ENCODE measurements at places on chromosomes 11 and 22. TPM values are rescaled to one million over a fixed set of nuclear protein-coding genes. Genes with fewer than 3 reads are reported as not detected.

The APLNR gene
- 4.7 TPM for total RNA-seq

The ARHGAP42 gene
- 32.6 TPM for total RNA-seq

The CASP5 gene
- total RNA-seq = not detected

The MS4A6E gene
- not detected for total RNA-seq

The DRD2 gene
- total RNA-seq = 0.44 TPM

The MYO7A gene
- total RNA-seq = 5.8 TPM

The ARFIP2 gene
- total RNA-seq = 49.3 TPM

The P2RX3 gene
- total RNA-seq = 0.99 TPM

- no peak for DNase-seq
Measured at GRCh38 chr22:27099946-27100722, 442.7 kb downstream of the MIAT start.

DNA sequence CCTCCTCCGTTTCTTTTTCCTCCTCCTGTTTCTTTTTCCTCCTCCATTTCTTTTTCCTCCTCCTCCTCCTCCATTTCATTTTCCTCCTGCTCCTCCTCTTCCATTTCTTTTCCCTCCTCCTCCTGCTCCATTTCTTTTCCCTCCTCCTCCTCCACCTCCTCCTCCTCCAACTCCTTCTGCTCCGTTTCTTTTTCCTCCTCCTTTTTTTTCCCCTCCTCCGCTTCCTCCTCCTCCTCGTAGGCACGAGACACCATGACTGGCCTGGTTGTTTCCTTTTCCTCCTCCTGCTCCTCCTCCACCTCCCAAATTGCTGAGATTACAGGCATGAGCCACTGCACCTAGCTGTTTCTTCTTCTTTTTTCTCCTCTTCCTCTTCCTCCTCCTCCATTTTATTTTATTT, 25.6 kb upstream of the DRICH1 start:
- DNase-seq = no peak

- no peak for DNase-seq
Measured at GRCh38 chr11:59865031-59865430, 1.3 kb downstream of the TCN1 start.

- DNase-seq = no peak
Measured at GRCh38 chr22:22600531-22601261, 41.6 kb upstream of the PRAME start.

- DNase-seq = peak; percentile 53
Measured at GRCh38 chr11:86577644-86578636, 94.5 kb downstream of the ME3 start.

GRCh38 chr22:36228944-36229343, 10.4 kb downstream of the APOL2 start:
- peak; percentile 41 for DNase-seq

DNA sequence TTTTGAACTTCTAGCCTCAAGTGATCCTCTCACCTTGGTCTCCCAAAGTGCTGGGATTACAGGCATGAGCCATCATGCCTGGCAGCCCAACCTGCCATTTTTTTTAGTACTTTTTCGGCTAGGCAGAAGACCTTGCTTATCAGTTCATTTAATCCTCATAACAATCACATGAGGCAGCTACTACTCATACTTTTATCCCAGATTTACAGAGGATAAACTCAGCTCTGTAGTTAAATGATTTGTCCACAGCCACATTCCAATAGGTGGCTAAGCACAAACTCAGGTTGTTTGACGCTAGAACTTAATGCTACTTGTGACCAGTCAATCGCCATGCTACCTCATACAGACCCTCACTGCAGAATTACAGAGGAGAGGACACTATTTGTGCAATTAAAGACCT, 28.1 kb downstream of the SBF2 start:
- DNase-seq = no peak

DNA sequence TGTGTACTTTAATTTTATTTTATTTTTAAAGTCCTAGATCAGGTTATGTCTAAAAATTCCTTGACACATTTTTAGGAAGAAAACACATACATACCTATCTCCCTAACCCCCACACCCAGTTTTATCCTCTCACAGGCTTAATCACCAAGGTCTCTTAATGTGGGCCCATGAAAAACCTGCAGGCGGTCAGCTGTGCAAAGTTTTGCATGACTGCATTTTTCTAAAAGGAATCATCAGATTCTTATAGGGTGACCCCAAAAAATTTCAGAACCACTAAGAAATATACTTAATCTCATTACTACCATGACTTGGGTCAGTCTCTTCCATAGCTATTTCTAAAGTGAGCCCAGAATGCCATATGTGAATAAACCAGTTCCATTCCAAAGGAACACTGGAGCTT, 19.8 kb downstream of the SAA1 start:
- no peak for DNase-seq

GRCh38 chr11:38182126-38182866, 1584.3 kb upstream of the RAG2 start:
- DNase-seq = no peak

GRCh38 chr11:27247660-27248059, 115.4 kb downstream of the CCDC34 start:
- DNase-seq = no peak

- no peak for DNase-seq
Measured at GRCh38 chr11:63763496-63764339, 4.9 kb downstream of the ZFTA start.

GRCh38 chr11:44982496-44983062, 31.9 kb upstream of the TP53I11 start:
- no peak for DNase-seq

DNA sequence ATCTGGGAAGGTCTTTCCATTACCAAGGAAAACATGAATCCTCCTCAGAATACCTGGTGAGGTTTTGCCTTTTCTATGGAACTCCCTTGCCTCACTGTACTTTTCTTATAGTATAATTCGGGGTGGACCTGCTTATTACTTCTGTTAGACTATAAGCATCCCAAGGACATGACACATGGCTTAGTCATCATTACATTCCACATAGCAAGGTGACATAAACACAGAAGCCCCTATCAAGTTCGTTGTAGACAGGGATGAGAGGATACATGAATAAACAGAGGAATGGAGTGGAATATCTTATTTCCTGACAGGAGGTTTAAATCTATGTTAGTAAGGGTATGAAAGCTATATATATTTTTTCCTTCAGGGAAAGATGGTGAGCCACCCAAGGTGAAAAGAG, 532.2 kb upstream of the CCDC90B start:
- no peak for DNase-seq

GRCh38 chr11:63489879-63490278, 1.1 kb downstream of the PLAAT5 start:
- no peak for DNase-seq

GRCh38 chr11:429391-429790, 12.4 kb downstream of the ANO9 start:
- DNase-seq = no peak

GRCh38 chr22:22201185-22201929, 43.2 kb upstream of the VPREB1 start:
- DNase-seq = no peak

- DNase-seq = no peak
Measured at GRCh38 chr22:17346578-17346977, 22.7 kb upstream of the CECR2 start.

DNA sequence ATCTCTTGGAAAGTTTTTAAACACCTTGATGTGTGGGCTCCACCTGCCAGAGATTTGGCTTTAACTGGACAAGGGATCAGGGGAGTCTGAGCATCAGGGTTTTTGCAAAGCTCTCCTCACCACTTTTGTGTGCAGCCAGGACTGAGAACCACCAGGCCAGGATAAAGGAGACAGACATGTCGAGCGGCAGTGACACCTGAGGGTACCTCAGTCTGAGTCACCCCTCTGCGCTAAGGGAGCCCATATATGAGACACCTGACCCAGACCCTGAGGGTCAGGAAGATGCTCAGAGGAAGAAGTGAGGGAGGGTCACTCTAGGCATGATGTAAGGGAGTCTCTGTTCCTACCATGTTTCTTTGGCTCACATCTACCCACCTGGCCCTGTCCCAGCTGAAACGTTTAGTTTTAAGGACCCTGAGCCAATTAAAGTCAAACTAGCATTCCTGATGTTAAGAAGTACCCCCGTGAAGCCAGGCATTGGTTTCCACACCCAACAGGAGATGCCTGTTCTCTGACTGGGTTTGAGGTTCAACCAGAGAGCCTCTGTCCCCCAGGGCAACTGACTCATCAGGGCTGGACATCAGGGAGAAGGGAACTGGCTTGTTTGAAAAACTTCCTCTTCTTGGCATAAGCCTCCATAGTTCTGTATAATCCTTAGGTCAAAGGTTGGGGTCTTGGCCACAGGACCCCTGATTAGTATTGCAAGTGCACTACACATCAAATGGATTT, 72.4 kb upstream of the BIRC3 start:
- no peak for DNase-seq

GRCh38 chr11:126886636-126887035, 113.9 kb downstream of the KIRREL3 start:
- no peak for DNase-seq

DNA sequence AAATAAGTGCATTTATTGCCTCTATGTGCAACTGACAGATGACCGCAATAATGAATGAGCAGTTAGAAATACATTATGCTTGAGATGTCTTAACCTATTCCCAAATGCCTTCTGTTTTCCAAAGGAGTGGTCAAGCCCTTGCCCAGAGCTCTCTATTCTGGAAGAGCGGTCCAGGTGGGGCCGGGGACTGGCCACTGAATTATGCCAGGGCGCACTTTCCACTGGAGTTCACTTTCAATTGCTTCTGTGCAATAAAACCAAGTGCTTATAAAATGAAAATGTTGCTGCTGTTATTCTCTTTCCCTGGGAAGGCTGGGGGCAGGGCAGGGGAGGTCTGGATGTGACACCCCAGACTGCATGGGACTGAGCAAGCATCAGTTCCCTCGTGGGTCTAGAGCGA, 11.0 kb downstream of the NEFH start:
- DNase-seq = no peak

Data from ureter (tissue), 1 donor.